ENCODE measurements at places on chromosomes 5 and 9.

GRCh38 chr9:128528445-128529160 lies 23.8 kb upstream of the SPTAN1 start:
- no peak for DNase-seq

- DNase-seq, result no peak
Measured at GRCh38 chr9:122106576-122106975, 13.5 kb upstream of the TTLL11 start.

- peak; percentile 65 for DNase-seq
Measured at GRCh38 chr5:7876867-7877266, 7.9 kb downstream of the MTRR start.

DNA sequence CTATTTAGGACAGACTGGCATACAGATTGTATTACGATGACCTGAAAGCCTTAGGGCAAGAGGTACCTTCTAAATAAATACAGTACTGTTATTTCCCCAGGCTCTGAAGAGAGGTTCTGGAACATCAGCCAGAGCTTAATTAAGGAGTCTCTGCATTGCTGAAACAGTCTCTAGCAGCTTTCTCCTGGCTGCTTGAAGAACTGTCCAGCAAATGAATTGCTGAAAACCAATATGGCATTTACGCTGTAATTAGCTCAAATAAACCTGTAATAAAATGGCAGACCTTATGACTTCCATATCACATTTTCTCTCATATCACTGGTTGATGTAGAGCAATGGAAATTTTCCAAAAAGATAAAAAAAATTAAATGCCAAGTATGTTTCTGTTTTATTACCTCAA lies 636.3 kb downstream of the GABRG2 start:
- DNase-seq, result no peak

Data from fibroblast of skin of back (primary cell).